ENCODE measurements at places on chromosomes 5 and 9.

DNA sequence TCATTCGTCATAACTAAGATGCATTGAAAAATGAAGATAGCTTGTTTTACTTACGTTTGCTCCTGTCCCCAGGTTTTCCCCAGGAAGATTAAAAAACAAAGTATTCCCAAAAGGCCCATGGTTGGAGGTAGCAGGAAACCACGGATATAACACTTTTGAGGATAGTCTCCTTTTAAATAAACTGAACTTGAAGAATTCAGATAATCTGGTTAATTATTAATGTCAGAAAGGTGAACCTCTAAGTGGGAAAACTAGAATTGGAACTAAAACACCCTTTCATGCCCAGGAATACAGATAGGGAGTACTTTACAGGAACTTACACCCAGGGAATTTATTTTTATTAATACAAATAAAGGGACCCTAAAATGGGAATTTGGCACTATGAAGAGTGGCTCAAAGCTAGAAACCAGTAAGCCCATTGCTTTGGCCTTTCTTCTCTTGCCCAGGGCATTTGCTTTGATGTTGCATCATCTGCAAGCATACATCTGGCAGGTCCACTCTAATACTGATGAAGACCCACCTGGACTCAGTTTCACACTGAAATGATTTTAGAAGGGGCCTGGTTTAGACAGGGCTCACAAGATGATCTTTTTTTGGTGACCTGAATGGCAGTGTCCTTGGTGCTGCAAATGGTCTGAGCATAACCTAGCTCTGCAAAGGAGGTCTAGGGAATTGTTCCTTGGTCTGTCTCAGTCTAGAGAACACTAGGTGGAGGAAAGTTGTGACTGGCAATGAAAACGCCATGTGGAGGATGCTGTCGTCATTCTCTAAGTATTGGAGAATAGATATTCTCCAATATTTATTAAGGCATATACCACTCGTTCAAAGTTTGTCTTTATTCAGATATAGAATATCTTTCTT is at the start of gene C5:
Gene C5 (minus strand): TSS at position 148 of the 861 bp plus-strand sequence. CDS start 29 bp downstream, at position 119.
- DNase-seq = no peak

GRCh38 chr5:59760785-59761348 is 132.7 kb downstream of the PDE4D start:
- DNase-seq = no peak

GRCh38 chr9:102779356-102779755 is 215.8 kb upstream of the CYLC2 start:
- DNase-seq = no peak

DNA sequence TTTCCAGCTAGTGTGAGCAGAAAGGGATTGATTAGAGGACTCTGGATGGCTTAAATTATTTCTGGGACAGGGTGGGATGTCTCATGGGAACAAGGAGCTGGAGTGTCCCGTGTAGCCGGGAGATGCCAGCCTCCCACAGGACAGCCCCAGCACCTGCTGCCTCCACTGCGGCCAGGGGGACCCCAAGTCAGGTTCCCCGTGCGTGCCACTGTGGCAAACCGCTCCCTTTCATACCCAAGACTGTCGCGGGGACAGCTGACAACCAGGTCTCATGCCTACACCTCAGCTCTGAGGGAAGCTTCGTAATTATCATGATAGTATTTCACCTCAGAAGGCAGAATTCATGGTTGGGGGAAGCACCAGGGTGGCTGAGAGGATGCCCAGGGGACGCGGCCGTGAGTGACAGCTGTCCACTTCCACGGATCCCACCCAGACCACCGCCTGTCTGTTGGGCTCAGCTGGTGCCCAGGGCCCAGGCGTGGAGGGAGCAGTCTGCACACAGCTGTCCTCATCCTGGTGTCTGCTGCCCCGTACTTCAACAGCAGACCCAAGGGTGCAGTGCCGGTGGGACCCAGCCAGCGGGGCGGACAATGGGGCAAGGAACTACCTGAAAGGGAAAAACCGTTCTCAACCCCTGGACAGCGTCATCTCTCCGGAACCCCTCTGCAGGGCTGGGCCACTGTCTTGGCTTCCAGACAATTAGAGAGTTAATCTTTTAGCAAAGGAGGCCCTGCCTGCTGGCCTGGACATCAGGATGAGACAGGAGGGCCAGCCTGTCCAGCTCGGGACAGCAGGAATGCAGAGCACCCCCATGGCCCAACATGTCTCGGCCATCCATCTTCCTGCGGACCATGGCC is 166.9 kb downstream of the OLFM1 start:
- no peak for DNase-seq

DNA sequence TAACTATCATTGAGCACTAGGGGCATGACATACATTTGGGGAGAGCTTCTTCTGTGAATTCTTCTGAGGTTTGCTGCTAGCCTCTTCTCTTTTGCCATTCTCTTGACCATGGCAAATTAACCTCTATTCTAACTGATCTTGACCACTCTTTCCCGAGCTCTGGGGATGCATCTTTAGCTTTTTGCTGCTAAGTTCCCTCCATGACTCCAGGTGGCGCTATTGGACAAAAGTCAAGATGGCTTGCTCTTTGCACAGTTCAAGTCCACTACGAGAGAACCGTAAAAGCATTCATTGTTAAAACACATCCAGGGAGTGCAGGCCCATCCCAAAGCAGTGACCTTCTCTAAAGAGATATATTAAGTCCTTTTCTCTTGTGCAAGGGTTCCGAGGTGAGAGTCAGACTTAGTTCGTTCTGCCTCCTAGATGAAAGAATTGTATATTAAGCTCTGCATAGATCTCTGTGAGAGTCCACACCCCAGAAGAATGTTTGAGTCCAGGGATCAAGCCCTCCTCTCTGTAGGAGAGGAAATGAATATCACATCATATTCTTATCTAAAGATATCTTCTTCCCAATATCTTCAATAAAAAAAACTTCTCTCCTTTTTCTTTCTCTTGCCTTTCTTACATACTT is 1152.9 kb upstream of the CDH6 start:
- no peak for DNase-seq

DNA sequence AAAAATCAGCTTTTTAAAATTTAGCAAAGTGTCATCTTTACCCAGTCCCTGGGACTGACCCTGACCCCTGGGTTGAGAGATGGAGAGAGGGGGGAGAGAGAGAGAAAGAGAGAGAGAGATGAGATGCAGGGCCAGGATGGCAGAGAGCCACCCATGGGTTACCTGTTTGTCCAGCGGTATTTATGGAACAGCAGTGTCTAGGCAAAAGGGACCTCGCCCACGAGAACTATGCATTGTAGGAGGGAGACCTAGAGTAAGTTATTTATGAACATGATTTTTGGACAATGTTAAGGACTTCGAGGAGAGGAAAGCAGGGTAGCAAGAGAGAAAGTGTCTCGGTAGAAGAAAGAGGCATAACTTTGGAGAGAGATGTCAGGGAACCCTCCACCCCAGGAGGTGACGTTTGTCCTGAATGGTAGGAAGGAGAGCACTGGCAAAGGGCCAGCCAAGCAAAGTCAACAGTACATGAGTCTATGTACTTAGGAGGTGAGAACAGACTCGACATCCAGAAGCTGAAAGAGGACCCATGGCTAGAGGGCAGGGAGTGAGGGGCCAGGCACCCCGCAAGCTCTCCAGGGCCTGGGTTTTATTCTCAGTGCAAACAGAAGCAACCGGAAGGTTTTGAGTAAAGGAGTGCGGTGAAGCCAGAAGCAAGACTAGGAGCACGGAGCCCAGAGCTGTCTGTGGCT is 30.5 kb upstream of the MSX2 start:
- no peak for DNase-seq

DNA sequence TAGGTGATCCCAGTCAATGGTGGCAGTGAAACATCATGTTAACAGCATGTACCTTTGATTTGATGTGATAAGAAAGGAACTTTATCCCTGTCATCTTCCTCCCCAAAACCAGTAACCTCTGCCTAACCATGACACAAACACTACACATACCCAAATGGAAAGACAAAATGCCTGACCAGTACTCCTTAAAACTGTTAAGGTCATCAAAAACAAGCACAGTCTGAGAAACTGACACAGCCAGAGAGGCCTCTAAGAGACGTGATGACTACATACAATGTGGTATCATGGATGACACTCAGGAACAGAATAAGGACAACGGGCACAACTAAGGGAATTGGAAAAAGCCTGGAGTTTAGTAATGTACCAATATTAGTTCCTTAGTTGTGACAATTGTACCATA is 3.9 kb upstream of the IL5 start:
- DNase-seq = no peak
